ENCODE measurements at places on chromosomes 5 and 9.

DNA sequence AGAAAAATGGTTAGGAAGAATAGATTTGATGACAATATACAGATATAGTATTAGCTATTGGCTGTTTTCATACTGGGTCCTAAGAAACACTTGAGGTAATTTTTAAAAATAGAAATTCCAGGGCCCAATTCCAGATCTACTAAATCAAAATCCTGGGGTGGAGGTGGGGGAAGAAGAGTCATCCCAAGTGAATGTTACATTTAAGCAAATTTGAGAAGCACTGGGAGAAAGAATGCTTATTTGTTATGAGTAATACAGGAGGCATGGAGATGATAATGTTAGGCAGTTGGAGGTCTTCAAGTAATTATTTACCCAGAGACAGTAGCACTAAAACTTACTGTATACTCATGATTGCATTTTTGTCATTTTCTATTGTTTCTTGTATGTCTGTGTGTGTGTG is 93.0 kb upstream of the DAB2 start:
- DNase-seq, result no peak

DNA sequence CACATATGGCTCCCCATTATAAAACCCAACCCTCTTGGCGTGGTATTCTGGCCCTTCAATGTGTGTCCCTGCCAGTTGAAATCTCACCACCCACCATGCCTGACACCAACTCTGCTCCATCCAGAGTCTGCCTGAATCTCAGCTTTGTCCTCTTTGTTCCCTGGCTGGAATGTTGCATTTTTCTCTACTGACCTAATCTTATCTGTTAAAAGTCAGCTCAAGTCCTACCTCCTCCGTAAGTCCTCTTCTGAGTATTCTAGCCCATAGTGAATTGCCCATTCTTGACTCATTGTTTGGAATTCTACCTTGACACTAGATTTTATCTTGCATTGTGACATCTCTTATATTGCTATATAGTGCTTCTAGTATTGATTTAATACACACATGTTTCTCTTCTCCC is 207.1 kb upstream of the VLDLR start:
- DNase-seq, result no peak

GRCh38 chr5:178324481-178325310 is 92.1 kb upstream of the PHYKPL start:
- DNase-seq, result no peak

- no peak for DNase-seq
Observed at GRCh38 chr5:169020102-169020501, 280.8 kb downstream of the SLIT3 start.

GRCh38 chr5:132313366-132313765 is 19.2 kb downstream of the SLC22A4 start:
- no peak for DNase-seq

GRCh38 chr5:5705010-5705409 is 282.5 kb downstream of the ICE1 start:
- DNase-seq, result no peak

- DNase-seq, result no peak
Observed at GRCh38 chr5:150293091-150293941, 3.7 kb upstream of the CAMK2A start.

GRCh38 chr9:135079676-135080075 is 7.8 kb upstream of the OLFM1 start:
- DNase-seq, result no peak

DNA sequence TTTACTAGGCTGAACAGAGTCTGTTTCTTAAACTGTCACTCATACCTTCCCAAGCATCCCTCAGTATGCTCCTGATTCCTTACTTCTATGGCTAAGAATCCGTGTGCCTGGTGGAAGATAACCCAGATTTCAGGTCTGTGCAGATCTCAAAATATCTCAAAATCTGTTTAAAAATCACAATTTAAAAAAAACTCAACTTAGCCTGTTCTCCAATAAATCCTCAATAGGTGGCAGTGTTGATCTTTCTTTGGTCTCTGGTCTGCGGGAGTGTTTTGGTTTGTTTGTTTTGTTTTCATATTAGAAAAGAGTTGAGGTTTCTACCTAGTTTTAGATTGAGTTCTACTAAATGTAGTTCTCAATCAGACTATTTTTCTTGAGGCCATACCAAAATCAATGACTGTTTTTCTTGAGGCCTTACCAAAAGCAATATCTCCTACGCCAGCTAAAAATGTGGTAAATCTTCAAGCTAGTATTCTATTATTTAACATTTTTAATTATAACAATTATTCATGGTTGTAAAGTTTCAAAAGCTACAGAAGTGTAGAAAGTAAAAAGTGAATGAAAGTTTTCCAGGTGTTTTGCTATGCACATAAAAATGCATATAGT is 57.9 kb downstream of the TGFBR1 start:
- peak; percentile 18 for DNase-seq

GRCh38 chr9:33737811-33738606 is 57.4 kb upstream of the PRSS3 start:
- DNase-seq, result no peak

- no peak for DNase-seq
Observed at GRCh38 chr5:145473042-145473642, 362.0 kb downstream of the PRELID2 start.

DNA sequence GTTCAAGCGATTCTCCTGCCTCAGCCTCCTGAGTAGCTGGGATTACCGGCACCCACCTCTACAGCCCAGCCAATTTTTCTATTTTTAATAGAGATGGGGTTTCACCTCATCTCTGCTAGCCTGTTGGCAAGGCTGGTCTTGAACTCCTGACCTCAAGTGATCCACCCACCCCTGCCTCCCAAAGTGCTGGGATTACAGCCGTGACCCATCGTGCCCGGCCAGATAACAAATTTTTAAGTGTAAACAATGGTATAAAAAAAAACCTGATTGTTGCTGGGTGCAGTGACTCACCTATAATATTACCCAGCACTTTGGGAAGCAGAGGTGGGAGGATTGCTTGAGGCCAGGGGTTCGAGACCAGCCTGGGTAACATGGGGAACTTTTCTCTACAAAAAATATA is 28.0 kb upstream of the N4BP3 start:
- DNase-seq, result no peak

GRCh38 chr9:108367188-108367587 is 488.6 kb downstream of the ACTL7B start:
- DNase-seq, result no peak

DNA sequence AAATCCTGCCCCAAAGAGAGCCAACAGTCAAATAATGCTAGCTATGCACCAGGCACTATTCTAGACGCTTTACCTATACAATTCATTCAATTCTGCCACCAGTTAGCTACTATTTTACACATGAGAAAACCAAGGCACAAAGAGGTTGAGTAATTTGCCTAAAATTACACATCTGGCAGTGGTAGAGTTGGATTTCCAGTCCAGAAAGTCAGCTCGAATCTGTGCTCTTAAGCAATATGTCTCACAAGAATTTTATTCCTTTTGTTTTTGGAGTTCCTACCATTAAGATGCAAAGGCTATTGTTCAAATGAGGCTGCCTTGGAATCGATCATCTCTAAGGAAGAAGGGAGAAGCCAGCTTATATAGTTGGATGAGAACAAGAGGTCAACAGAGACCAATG is 256.9 kb upstream of the RASA1 start:
- no peak for DNase-seq

DNA sequence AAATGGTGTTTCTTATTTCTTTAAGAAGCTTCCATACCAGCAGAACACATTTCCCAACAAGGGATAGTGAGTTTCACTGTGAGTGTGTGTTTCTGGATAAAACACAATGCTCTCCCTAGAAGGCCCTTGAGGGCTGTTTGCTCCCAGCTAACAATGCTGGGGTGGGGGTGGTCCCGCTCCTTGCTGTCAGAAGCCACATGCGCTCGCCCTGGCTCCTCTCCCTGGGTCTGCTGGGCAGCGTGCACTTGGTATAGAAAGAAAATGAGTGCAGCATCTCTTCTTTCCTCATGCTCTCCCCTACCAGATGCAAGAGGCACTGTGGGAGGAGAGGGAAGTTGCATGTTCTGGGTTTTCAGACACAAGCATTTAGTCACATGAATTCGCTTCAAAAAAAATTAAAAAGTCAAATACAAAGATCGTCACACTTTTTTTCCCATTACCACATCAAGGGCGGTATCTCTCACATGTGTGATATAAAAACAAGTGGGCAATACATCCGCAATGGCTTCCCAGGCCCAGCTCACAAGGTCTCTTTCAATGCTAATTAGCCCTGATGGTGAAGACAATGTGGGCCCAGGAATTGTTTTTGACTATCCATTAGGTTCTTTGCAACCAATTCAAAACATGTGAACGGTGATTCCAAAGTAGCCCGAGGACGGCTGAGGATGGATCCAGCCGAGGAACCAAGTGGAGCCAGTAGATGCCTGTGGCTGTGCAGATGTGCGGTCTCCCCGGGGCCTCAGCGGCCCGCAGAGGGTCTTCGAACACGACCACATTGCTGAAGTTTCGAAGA is 603.6 kb downstream of the IRX1 start:
- no peak for DNase-seq

DNA sequence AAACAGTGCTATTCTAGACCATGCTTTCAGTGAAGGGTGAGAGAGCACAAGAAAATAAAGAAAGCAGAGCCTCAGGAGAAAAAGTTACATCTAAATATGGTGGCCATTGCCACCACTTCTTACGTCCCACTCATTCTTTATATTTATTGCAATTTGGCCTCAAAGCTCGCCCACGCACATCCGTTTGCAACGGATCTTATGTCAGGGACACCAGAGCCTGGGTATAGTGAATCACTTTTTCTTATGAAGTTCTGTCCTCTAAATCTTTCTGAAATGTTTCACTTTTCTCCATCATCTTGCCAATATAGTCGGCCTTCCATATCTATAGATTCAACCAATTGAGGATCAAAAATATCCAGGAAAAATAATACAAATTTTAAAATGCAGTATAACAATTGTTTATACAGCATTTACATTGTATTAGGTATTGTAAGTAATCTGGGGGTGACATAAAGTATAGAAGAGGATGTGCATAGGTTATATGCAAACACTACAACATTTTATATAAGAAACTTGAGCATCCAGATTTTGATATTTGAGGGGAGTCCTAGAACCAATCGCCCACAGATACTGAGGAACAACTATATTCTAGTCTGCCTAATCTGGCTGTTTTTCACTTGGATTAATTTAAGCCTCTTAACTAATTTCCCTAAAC is 35.2 kb downstream of the GOLPH3 start:
- DNase-seq, result peak; percentile 28

DNA sequence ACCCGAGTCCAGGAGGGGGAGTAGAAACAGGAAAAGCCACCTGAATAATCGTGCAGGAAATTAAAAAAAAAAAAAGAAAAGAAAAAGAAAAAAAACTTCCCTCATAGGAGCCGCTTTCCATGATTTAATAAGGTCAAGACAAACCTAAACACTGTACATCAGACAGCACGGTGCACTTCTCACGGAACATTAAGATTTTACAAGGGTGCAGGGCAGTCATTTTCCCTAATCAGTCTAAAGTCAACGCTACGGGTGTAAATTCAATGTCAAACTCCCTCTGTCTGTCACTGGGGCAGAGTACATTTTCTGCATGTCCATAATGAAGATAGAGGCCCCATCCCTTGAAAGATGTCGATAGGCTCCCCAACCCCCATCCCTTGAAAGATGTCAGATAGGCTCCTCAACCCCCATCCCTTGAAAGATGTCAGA is 139.7 kb downstream of the TSSK1B start:
- no peak for DNase-seq

GRCh38 chr9:28212979-28213378 is 639.7 kb upstream of the C9orf72 start:
- no peak for DNase-seq

- DNase-seq, result no peak
Observed at GRCh38 chr5:116360008-116360853, 214.4 kb downstream of the SEMA6A start.

DNA sequence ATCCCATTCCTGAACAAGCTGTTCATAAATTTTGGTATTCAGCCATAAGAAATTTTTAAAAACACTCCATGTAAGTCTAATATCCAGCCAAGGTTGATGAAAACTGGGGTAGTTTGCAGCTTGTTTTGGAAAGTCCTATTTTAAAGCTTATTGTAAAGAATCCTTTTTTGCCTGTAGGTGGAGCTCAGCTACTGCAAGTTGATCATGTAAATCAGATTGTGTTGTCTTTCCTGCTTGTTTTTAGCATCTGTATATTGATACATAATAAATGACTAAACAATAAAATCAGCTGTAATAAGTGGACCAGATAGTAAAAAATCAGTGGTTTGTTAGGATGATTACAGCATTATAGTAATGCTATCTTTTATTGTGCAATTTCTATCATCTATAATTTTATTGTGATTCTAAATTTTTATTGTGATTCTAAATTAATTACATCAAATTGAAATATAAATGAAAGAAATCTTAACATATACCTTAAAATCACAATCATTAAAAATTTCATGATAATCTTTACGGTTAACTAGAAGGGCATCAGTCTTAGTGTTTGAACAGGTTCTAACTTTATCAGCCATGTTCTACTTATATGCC is 42.4 kb downstream of the CWC27 start:
- peak; percentile 32 for DNase-seq

DNA sequence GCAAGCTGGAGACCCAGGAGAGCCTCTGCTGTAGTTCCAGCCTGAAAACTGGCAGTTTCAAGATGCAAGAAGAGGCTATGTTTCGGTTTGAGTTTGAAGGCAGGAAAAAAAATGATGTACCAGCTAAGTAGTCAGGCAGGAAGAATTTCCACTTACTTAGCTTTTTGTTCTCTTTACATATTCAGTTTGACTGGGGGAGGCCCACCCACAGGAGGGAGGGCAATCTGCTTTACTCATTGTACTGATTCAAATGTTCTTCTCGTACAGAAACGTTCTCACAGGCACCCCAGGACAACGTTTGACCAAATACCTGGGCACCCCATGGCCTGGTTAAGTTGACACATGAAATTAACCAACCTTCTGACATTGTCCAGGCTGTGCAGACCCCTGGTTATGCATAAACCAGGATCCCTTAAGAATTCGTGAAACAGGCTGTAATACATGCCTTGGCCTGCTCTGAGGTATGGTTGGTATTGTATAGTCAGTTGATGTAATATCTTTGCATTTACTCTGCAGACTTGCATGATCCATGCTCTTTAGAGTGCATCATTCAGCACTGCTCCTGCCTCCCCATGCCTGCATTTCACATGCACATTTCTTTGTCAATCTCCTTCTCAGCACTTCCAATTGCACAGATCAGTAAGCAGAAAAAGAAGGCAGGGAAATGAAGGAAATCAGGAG is 687.1 kb downstream of the TAF11L14 start:
- DNase-seq, result no peak

DNA sequence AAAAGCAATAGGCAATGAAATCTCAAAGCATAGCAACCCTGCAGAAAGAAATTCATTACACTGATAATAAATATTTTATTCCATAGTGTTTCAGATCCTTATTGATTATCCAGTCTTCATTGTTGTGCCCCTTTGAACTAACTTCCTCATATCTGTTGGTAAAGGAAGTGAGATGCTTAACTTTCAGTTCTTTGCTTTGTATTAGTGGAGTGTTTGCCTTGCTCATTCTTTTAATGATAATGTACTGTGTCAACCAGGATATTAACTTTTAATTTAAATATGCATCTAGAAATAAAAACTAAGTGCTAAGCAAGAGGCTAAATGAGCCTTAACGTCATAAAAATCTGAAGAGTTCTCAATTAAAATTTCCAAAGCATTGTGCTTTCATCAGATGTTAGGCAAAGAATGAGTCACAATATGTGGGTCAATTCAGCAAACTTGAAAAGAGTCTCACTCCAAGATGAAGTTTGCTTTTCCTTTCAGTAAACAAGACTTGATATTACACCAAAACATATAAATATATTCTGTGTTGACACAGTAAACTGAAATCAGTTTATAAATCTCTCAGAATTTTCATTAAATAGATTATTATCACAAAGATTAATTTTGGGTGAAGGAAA is 105.9 kb downstream of the GIN1 start:
- no peak for DNase-seq

- no peak for DNase-seq
Observed at GRCh38 chr5:37871023-37871815, 31.4 kb upstream of the GDNF start.

GRCh38 chr9:15272377-15272928 is 34.6 kb downstream of the TTC39B start:
- no peak for DNase-seq

All from SK-N-MC (cell line).